ENCODE measurements at places on chromosomes 16 and 17.

GRCh38 chr16:25914357-25914962 lies 222.7 kb downstream of the HS3ST4 start:
- DNase-seq, result no peak

DNA sequence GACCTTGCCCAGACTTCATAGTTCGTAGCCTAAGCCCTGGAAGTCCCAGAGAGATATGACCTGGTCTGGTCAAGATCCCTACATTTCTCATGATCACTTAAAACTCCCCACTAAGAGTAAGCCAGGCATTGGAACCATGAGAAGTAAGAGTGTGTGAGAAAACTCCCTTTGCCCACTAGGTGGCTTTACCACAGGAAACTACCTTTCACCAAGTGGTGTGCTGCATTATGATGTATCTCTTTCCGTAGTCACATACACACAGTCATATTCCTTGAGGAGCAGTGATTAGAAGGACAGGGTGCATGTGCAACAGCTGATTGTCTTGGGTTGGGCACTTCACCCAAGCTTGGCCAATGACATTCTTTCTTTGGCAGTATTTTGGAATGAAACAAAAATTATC lies 639.3 kb downstream of the KCNJ2 start:
- no peak for DNase-seq

DNA sequence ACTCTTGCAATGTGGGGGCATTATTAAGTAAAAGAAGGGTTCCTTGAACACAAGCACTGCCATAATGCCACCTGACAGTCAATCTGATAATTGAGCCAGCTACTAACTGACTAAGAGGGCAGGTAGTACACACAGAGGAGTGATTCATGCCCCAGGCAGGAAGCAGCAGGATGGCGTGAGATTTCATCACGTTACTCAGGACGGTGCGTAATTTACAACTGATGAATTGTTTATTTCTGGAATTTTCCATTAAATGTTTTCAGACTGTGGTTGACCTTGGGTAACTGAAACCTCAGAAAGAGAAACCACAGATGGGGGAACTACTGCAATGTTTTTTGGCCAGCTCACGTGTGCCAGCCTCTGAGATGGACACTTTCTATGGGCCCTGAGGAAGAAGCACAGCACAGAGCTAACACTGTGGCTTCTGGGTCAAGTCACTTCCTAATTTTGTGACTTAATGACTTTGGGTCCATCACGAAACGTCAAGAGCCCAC lies 46.7 kb downstream of the C17orf67 start:
- no peak for DNase-seq

DNA sequence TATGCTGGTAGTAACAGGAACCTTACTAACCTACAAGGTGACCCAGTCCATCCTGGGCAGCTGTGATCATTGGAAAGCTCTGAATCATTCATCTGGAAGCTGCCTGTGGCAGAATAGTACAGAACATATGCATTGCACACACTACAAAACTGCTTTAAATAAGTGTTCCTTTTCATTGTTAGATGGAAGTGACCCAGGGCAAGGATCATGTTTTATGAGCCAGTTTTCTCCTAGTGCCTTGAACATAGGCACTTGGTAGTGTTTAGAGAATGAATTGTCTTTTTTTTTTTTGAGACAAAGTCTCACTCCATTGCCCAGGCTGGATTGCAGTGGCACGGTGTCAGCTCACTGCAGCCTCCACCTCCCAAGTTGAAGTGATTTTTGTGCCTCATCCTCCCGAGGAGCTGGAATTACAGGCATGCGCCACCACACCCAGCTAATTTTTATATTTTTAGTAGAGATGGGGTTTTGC lies 55.4 kb downstream of the TENT4B start:
- no peak for DNase-seq

DNA sequence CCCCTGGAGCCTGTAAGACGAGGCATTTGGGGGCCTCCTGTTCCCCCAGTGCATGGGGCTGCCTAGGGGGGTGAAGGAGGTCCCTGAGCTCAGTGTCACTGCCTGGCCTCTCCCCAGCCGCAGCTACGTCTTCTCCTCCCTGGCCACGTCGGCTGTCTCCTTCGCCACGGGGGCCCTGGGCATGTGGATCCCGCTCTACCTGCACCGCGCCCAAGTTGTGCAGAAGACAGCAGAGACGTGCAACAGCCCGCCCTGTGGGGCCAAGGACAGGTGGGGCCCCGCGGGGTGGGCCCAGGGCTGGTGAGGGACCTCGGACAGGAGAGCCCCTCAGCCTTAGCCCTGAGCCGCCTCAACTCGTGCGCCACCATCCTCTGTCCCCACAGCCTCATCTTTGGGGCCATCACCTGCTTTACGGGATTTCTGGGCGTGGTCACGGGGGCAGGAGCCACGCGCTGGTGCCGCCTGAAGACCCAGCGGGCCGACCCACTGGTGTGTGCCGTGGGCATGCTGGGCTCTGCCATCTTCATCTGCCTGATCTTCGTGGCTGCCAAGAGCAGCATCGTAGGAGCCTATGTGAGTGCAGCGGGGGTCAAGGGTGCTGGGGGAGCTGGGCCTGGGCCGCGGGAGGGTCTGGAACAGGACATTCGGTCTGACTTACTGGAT lies 22.2 kb downstream of the MYBBP1A start:
- DNase-seq, result no peak

- no peak for DNase-seq
These were observed 29.6 kb downstream of the OGFOD1 start for GRCh38 chr16:56480776-56481467.

GRCh38 chr16:46853713-46854443 lies 22.9 kb upstream of the C16orf87 start:
- DNase-seq, result peak; percentile 53

DNA sequence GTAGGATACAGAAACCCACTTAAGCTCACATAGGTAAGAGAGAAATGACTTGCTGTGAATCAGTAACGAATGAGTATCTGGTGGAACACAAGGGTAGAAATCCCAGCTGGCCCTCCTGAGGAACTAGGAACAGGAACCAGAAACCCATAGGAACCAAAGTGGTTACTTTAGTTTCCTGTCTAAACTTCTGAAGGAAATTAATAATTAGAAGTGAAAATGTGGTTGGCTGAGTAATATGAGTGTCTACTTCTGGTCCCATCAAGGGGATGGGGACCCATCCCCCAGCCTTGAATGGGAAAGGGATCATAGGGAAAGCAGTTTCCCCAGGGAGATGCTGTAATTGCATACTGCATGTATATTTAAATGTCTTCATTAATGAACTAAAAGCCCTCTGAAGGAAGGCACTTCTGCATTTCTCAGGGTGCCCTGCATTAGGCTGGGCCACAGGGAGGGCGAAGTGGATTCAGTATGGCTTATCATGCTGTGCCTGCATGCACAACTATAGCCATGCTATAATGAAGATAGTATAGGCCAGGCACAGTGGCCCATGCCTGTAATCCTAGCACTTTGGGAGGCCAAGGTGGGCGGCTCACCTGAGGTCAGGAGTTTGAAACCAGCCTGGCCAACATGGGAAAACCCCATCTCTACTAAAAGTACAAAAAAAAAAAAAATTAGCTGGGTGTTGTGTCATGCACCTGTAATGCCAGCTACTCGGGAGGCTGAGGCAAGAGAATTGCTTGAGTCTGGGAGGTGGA lies 45.6 kb downstream of the CYB5B start:
- peak; percentile 23 for DNase-seq

GRCh38 chr17:10727192-10727591 lies 2.6 kb downstream of the TMEM220 start:
- no peak for DNase-seq

DNA sequence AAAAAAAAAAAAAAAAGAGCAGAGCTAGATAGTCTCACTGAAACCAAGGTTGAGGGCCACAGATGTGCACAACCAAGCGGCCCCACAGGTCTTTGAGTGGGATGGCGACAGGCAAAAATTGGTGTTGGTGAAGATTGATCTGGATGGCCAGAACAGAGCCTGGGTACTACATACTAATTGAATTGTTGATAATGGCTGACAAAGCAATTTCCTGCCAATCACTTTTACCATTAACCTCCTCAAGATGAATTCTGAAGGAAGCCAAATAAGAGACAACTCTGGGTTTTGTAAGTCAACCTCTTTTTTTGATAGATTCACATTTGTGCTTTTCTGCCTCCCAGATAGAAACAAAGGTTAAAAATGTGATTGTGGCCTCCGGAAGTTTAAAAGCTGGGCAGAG lies 19.4 kb upstream of the HS3ST3B1 start:
- DNase-seq, result no peak

DNA sequence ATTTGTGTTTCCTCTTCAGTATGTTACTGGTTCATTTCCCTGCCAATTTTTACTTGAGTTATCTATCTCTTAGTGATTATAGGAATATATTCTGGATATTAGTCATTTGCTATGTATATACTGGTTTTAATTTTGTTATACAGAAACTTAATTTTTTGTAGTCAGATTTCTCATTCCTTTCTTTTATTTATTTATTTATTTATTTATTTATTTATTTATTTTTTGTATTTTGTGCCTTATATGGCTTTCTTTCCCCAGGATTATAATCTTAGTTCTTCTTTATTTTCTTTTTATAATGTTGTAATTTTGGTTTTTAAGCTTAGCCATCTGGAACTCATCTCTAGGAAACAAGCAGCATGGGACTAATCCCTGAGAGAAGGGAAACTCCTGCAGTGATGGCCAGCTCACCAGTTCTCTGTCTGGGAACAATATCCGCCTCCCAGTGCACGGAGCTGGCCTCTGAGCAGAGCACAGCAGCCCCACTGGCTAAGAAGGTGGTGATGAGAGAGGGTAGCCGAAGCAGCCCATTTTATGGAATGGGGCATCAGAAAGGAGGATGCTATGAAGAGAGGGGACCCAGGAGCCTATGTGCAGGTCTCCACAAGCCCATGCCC lies 54.5 kb upstream of the ADORA2B start:
- no peak for DNase-seq

DNA sequence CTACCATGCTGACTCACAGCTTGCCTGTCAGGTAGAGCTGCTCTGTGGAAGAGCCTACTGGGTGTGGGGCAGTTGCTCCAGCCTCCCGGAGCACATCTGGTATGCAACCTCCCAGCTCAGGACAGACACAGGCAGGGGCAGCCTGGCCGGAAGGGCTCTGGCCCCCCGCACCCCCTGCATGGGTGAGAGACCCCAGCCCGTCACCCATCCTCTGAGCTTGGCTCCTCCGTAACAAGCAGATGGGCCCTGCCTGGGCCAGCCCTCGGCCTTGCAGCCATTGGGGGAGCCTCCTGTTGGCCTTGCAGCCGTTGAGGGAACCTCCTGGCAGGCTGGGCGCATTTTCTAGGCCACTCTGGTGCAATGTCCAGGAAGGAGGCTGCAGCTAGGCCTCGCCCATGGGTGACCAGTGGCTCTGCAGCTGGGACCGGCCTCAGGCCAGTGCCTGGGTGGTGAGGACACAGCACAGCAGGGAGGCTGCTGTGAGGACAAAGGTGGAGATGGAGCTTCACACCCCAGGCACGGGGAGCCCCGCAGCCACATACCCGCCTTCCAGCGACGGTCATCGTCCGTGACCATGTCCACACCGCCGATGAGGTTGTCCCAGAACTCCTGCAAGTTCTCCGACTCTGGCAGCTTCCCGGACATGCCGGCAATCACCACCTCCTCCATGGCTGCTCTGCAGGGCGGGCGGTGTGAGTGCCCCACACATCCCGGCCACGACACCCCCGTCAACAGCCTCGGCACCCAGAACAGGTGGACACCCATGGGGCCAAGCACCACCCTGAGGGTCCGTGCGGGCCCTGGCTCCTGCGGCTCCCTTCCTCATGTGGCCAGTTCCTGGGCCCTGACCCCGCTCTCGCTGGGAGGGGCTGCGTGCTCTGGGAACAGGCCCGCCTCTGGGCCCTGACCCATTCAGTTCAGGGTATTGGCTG lies 2.0 kb downstream of the FASN start:
- no peak for DNase-seq

DNA sequence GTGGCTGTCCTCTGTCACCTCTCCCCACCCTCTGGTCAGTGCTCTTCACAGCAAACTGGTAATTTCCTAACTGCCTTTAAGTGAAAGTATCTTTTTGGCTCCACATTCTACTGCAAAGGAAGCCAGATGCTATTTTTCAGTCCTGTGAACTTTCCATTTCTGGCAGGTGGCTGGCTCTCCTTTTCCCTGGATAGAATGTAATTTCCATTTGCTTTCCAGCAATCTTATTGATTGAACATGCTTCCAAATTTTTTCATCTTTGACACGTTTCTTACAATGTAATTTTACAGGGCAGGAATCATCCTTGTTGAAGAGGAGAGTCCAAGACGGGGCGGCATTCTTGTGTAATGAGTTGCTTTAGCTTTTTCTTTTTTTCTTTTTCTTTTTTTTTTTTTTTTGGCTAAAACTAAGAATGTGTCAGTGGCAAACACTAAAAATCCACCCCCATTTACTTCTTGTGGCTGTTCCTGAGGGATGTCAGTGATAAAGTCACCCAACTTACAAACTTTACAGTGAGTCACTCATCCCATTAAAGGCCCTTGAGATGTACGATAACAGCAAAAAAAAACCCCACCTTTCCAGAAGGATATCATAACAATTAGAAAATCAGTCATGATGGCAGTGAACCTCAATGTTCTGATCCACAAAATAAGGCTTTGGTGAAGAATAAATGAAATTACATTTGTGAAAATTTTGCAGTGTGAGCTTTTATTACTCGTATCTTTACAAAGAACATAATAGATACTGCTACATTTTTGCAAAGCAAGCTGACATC lies 29.4 kb upstream of the PRKCA start:
- no peak for DNase-seq

DNA sequence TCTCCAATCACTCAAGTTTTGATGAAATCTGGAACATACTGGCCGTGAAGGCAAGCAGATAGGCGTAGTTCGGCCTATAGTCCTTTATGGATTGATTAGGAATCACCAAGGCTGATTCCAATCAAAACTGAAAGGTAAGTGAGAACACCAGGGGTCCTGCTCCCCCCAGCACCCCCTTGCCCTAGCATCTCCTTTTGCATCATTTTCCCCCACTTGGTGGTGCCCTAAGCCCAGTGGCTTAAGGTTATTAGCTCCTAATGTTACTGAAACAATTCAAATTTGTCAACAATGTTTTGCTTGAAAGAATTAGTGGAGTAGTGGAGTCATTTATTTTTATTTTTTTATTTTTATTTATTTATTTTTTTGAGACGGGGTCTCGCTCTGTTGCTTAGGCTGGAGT lies 4.9 kb downstream of the SLFN14 start:
- no peak for DNase-seq

DNA sequence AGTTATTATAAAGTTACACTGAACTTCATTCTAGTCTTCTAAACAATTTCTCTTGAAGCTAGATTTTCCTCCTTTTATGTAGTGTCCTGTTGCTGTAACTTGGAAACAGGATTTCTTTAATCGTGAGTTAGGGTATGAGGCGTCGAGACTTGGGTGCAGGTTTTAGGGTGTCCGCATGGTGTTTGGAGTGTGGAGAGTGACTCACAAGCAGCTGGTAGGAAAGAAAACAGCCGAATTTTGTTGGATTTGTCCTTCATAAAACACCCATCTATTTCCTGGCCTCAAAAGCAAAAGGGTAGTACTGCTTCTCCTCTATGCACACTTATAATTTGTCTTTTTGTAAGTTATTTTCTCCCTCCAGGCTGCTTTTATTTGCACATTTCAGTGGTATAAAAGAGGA lies 1.6 kb downstream of the RPTOR start:
- no peak for DNase-seq

GRCh38 chr16:23537390-23537789 lies 19.8 kb downstream of the EARS2 start:
- DNase-seq, result no peak

All from activated B cell treated with CpG ODN at 0.5 μM for 24 hours (primary cell).